ENCODE measurements at places on chromosomes 7 and 10. TPM values are rescaled to one million over a fixed set of nuclear protein-coding genes. Genes with fewer than 3 reads are reported as not detected.
A peak's percentile ranks its signal among the peaks of the same experiment; 100 is the strongest.

GRCh38 chr7:7653593-7654187 is 13.1 kb downstream of the UMAD1 start:
- no peak for DNase-seq
- H3K4me3 ChIP-seq: no peak overlapping the region
- no peak overlapping the region for H3K27ac ChIP-seq
- no peaks in the 10 kb centered on the region for H3K36me3 ChIP-seq
- no peaks in the 10 kb centered on the region for H3K4me1 ChIP-seq
- H3K27me3 ChIP-seq: no peaks in the 10 kb centered on the region

DNA sequence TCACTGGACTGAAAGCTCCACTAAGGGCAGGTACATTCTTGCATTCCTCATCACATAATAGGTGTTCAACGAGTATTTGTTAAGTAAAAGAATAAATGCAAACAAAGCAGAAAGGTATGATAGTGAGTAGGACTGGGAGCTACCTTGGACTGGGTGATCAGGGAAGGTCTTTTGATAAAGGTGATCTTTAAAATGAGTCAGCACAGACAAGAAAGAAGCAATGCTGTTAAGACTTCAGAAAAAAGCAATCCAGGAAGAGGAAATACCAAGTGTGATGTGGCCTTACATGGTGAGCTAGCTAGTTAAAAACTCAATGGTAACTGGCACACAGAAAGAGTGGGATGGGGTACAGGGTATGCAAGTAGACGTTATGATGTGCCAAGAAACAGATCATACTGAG is 40.1 kb downstream of the TSPAN12 start:
- no peaks in the 10 kb centered on the region for H3K36me3 ChIP-seq
- no peaks in the 10 kb centered on the region for H3K4me1 ChIP-seq
- no peaks in the 10 kb centered on the region for H3K27me3 ChIP-seq
- no peak for DNase-seq

Gene STAG3
- total RNA-seq: 1.3 TPM

DNA sequence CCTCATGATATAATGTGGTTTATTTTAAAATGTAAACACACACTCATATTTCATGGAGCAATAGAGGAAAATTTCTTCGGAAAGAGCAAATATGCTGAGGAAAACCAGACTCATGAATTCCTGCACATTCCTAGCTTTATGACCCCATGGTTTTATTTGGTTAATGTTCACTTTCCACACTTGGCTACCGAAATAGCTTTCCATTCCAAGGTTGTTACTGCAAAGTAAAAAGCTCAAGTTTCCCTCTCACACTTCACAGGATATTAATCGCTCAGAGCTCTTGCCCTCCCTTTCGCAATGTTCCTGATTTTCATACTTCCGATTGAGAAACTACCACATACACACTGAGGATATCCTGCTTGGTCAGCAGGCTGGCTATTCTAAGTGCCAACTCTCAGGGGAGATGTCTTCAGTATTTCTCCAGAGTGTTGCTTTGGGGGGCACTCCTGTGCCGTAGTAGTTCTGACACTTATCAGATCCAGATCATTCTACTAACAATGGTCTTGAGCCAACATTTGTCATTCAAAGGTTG is 77.5 kb upstream of the STEAP1B start:
- peak overlapping the region; percentile 43 for H3K27ac ChIP-seq
- no peaks in the 10 kb centered on the region for H3K27me3 ChIP-seq
- DNase-seq: no peak
- no peak overlapping the region for H3K4me3 ChIP-seq
- no peaks in the 10 kb centered on the region for H3K36me3 ChIP-seq

DNA sequence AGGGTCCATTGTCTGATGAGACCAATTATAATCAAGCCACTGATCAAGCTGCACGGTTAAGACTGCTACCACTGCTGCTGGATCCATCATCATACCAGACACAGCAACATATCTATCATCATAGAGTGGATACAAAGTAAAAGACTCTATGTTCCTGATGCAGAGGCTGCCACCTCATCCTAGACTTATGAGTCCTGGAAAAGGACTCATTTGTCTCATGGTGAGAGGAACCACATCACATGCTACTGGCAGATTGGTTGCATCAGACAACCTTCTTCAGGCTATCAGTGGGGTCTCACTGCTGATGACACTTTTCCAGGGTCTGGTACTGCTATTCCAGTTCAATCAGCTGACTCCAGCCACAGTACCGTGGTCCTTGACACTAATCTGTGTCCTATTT is 79.0 kb downstream of the ABI1 start:
- H3K27me3 ChIP-seq: no peaks in the 10 kb centered on the region
- peak overlapping the region; percentile 79 for H3K27ac ChIP-seq
- DNase-seq: no peak
- H3K36me3 ChIP-seq: no peaks in the 10 kb centered on the region

DNA sequence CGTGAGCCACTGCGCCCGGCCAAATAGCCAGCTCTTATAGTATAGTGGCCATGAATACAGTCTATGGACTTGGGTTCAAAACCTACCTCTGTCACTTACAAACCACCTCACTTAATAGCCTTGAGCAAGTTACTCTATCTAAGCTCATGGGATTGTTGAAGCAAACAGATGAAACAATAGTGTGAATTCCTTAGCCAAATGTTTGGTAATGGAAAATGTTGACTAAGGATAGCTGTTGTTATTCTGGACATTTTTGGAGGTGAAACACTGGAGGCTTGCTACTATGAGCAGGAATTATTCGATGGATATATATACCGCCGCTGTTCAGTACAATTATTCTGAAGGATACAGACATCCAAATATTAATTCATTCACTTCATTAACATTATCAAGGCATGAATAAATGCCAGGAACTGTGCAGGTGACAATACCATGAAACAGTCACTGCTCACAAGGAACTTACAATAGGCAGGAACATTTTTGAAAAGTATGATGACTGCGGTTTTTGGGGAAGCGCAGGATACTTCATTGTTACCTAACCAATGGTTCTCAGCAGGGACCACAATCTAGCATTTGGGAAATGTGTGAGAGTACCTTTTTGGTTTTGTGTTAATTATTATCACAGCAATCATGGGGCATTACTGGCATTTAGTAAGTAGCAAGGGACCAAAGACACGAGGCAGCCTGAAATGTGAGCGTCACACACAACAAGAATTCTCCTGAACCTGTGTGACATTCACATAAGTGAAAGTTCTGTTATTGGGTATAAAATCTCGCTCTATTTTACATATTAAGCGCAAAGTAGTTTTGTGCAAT is 55.7 kb downstream of the CUBN start:
- H3K4me3 ChIP-seq: no peak overlapping the region
- H3K27me3 ChIP-seq: no peaks in the 10 kb centered on the region
- H3K36me3 ChIP-seq: no peaks in the 10 kb centered on the region
- no peak for DNase-seq
- H3K27ac ChIP-seq: no peak overlapping the region

Gene OR9A2
- not detected for total RNA-seq

Gene GTF2IRD1
- total RNA-seq: 18.7 TPM

- no peak for DNase-seq
- no peak overlapping the region for H3K4me3 ChIP-seq
- H3K27ac ChIP-seq: no peak overlapping the region
- H3K27me3 ChIP-seq: no peaks in the 10 kb centered on the region
These were observed 124.7 kb downstream of the CUBN start for GRCh38 chr10:17004801-17005380.

- H3K27ac ChIP-seq: no peak overlapping the region
- no peak overlapping the region for H3K4me3 ChIP-seq
- H3K4me1 ChIP-seq: no peaks in the 10 kb centered on the region
- no peaks in the 10 kb centered on the region for H3K36me3 ChIP-seq
These were observed 157.5 kb upstream of the PLXDC2 start for GRCh38 chr10:19658622-19659233.

Gene JCAD
- total RNA-seq: 69.3 TPM

DNA sequence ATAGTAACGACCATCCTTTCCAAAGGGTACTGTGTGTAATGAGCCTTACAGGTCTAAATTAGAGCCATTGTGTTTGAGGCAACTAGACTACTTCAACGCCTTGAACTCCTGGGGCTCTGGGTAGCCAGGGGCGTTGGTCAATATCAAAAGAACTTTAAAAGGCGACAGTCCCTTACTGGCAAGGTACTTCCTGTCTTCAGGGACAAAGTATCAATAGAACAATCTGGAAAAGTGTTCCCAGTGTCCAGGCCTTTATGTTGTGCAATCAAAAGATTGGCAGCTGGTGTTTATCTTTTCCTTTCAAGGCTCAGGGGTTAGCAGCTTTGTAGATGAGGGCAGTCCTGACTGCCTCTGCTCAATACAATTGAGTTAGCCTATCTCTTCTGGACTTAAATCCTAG is 284.3 kb downstream of the PARD3 start:
- H3K36me3 ChIP-seq: no peaks in the 10 kb centered on the region
- no peak overlapping the region for H3K27ac ChIP-seq
- H3K4me3 ChIP-seq: no peak overlapping the region
- DNase-seq: no peak
- no peaks in the 10 kb centered on the region for H3K27me3 ChIP-seq

GRCh38 chr7:100714725-100715124 is 5.5 kb upstream of the EPO start:
- no peaks in the 10 kb centered on the region for H3K36me3 ChIP-seq
- H3K4me3 ChIP-seq: no peak overlapping the region
- H3K27me3 ChIP-seq: no peaks in the 10 kb centered on the region

- DNase-seq: no peak
- H3K4me3 ChIP-seq: no peak overlapping the region
- H3K27me3 ChIP-seq: no peaks in the 10 kb centered on the region
- no peaks in the 10 kb centered on the region for H3K36me3 ChIP-seq
- H3K27ac ChIP-seq: peak overlapping the region; percentile 95
- peaks cover 24% of the 10 kb centered on the region for H3K4me1 ChIP-seq
These were observed 30.0 kb downstream of the GTF2IRD1 start for GRCh38 chr7:74483402-74484336.

All from breast epithelium (tissue), 4 donors.